ENCODE measurements at places on chromosomes 5 and 9. TPM values are rescaled to one million over a fixed set of nuclear protein-coding genes. Genes with fewer than 3 reads are reported as not detected.

GRCh38 chr9:23830929-23831730 is 5.1 kb upstream of the ELAVL2 start:
- no peak for DNase-seq
- no peak overlapping the region for H3K4me3 ChIP-seq
- peaks cover 34% of the 10 kb centered on the region for H3K27me3 ChIP-seq

DNA sequence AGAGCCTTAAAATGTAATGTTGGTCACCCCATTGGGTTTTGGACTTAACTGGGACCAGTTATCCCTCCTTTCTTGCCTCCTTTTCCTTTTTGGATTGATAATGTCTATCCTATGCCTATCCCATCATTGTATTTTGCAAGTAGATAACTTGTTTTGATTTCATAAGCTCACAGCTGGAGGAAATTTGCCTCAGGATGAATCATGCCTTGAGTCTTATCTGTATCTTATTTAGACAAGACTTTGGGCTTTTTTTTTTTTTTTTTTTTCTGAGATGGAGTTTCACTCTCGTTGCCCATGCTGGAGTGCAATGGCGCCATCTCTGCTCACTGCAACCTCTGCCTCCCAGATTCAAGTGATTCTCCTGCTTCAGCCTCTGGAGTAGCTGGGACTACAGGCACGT is 443.3 kb downstream of the DNAH5 start:
- no peaks in the 10 kb centered on the region for H3K36me3 ChIP-seq
- no peaks in the 10 kb centered on the region for H3K27me3 ChIP-seq
- H3K4me3 ChIP-seq: no peak overlapping the region
- DNase-seq: no peak
- no peak overlapping the region for H3K27ac ChIP-seq

The NUTM2F gene
- total RNA-seq: not detected

The OR13C8 gene
- not detected for total RNA-seq

GRCh38 chr5:36875051-36875789 is 1.3 kb upstream of the NIPBL start:
- H3K36me3 ChIP-seq: no peaks in the 10 kb centered on the region
- H3K4me1 ChIP-seq: peaks cover 61% of the 10 kb centered on the region
- H3K27me3 ChIP-seq: no peaks in the 10 kb centered on the region
- peak overlapping the region; percentile 97 for H3K4me3 ChIP-seq

GRCh38 chr9:129595311-129595741 is 25.6 kb downstream of the C9orf50 start:
- H3K27ac ChIP-seq: no peak overlapping the region
- H3K4me1 ChIP-seq: peaks cover 32% of the 10 kb centered on the region
- no peaks in the 10 kb centered on the region for H3K36me3 ChIP-seq
- DNase-seq: no peak
- H3K27me3 ChIP-seq: no peaks in the 10 kb centered on the region

The DHX29 gene
- 54.5 TPM for total RNA-seq

GRCh38 chr9:86660146-86660943 is 287.0 kb downstream of the GAS1 start:
- no peak for DNase-seq
- H3K36me3 ChIP-seq: no peaks in the 10 kb centered on the region
- H3K4me1 ChIP-seq: no peaks in the 10 kb centered on the region
- H3K4me3 ChIP-seq: no peak overlapping the region
- no peak overlapping the region for H3K27ac ChIP-seq

GRCh38 chr9:7976167-7976755 is 176.7 kb upstream of the DMAC1 start:
- H3K27ac ChIP-seq: peak overlapping the region; percentile 32
- H3K36me3 ChIP-seq: no peaks in the 10 kb centered on the region
- no peaks in the 10 kb centered on the region for H3K27me3 ChIP-seq
- H3K4me1 ChIP-seq: peaks cover 10% of the 10 kb centered on the region
- no peak overlapping the region for H3K4me3 ChIP-seq

The NR6A1 gene
- 1.5 TPM for total RNA-seq

The DOK3 gene
- total RNA-seq: not detected

The SLC35D2 gene
- total RNA-seq: 42.3 TPM

DNA sequence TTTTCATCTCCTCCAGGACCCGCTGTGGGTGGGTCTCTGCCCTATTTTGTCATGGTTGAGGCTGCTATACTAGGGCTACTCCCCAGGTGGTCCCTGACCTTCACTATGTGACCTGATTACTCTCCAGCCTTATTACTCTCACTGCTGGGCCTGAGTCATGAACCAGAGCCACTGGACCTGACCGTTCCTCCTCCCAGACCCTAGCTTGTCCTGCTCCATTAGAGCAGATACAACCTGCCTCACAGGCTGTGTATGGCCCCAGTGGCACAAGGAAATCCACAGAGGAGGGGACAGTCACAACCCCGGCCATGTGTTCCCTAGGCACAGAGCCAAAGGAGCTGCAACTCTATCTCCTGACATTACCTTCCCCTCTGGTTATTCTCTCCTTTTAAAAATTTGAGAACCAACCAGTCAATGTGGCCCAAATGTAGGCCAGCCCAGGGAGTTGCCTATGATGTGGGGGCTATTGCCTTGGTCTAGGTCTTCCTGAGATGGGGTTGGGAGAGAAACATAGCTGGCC is 96.0 kb upstream of the FSTL4 start:
- H3K27me3 ChIP-seq: no peaks in the 10 kb centered on the region
- H3K27ac ChIP-seq: no peak overlapping the region
- no peak for DNase-seq
- H3K4me3 ChIP-seq: no peak overlapping the region
- peaks cover 14% of the 10 kb centered on the region for H3K4me1 ChIP-seq

The NDOR1 gene
- total RNA-seq: 0.89 TPM

The SHB gene
- total RNA-seq: 3.5 TPM

- H3K36me3 ChIP-seq: no peaks in the 10 kb centered on the region
- no peak overlapping the region for H3K4me3 ChIP-seq
- no peaks in the 10 kb centered on the region for H3K4me1 ChIP-seq
These were observed 42.8 kb upstream of the NKD2 start for GRCh38 chr5:965604-966344.

- no peak overlapping the region for H3K4me3 ChIP-seq
- no peaks in the 10 kb centered on the region for H3K27me3 ChIP-seq
- no peaks in the 10 kb centered on the region for H3K4me1 ChIP-seq
- no peak overlapping the region for H3K27ac ChIP-seq
These were observed 109.8 kb downstream of the HMHB1 start for GRCh38 chr5:143921525-143922311.

The SLC6A3 gene
- not detected for total RNA-seq

GRCh38 chr9:13868336-13868735 is 445.6 kb downstream of the NFIB start:
- no peak overlapping the region for H3K27ac ChIP-seq
- no peaks in the 10 kb centered on the region for H3K36me3 ChIP-seq
- no peaks in the 10 kb centered on the region for H3K4me1 ChIP-seq
- H3K4me3 ChIP-seq: no peak overlapping the region
- H3K27me3 ChIP-seq: no peaks in the 10 kb centered on the region
- no peak for DNase-seq

DNA sequence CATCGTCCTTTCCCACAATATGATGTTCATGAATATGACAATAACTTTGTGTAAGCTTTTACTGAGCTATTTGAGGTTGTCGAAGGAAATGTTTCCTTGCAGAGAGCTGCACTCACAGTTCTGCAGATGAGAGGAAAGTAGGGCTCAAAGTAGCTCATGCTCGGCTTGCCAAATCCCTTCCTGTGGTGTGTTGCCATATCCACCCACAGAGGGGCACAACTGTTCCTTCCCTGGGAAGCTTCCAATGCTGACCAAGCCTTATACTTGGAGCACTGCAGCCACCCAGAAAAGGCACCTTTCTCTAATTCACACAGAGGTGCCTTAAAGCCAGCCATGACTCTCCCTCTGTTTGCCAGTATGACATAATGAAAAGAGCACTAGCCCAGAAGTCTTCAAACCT is 390.3 kb downstream of the CAAP1 start:
- H3K4me1 ChIP-seq: no peaks in the 10 kb centered on the region
- no peak overlapping the region for H3K27ac ChIP-seq
- no peak overlapping the region for H3K4me3 ChIP-seq
- no peaks in the 10 kb centered on the region for H3K36me3 ChIP-seq

- peaks cover 29% of the 10 kb centered on the region for H3K27me3 ChIP-seq
- no peaks in the 10 kb centered on the region for H3K36me3 ChIP-seq
- H3K4me1 ChIP-seq: peaks cover 5% of the 10 kb centered on the region
- H3K27ac ChIP-seq: no peak overlapping the region
- no peak for DNase-seq
These were observed 36.9 kb upstream of the TTC1 start for GRCh38 chr5:159971931-159972461.

GRCh38 chr5:76952795-76953536 is at the start of gene CRHBP:
Gene CRHBP, plus strand, starts transcription at chr5:76953045. Its CDS starts 90 bp downstream, at chr5:76953135.
- DNase-seq: no peak
- H3K4me3 ChIP-seq: peak within 1 kb of the TSS; percentile 23
- H3K27me3 ChIP-seq: peaks cover 50% of the 10 kb centered on the region
- no peaks in the 10 kb centered on the region for H3K36me3 ChIP-seq

GRCh38 chr9:13369431-13369830 is 89.9 kb upstream of the MPDZ start:
- no peak overlapping the region for H3K27ac ChIP-seq
- H3K27me3 ChIP-seq: no peaks in the 10 kb centered on the region

DNA sequence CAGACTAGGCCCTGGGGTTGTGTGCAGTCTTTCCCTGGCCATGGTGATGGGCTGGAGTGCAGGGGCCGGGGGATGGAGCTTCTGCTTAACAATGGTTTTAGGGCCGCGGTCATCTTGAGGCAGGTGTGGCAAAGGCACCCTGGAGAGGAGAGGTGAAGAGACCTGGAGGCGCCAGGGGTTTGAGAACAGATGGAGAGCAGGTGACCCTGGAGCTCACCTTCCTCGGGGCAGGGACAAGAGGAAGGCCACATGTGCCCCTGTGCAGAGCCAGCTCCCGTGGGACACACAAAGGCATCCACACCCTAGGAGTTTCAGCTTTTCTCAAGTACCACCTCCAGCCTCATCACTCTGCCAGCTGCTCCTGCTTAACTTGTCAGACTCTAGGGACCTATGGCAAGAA is 46.4 kb upstream of the SH3GL2 start:
- no peak for DNase-seq
- H3K36me3 ChIP-seq: no peaks in the 10 kb centered on the region
- no peaks in the 10 kb centered on the region for H3K27me3 ChIP-seq

DNA sequence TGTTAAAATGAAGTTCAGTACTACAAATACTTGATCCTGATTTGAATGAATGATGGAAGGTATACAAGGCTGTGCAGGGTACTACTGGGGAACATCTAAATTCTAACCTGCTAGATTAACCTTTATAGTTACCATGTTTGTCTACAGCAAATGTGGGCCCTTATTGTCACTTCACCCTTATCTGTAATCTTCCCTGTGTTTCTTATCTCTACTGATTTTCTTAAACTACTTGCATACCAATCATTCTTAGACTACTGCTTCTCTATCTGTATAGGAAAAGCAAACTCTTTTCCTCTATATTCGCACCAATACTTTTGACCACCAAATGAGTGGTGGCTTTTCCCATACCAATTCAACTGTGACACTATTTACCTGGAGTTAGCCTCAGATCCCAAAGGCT is 210.7 kb downstream of the HINT1 start:
- H3K4me1 ChIP-seq: no peaks in the 10 kb centered on the region
- no peaks in the 10 kb centered on the region for H3K27me3 ChIP-seq
- no peak overlapping the region for H3K4me3 ChIP-seq
- DNase-seq: no peak

The SHOC1 gene
- 0.18 TPM for total RNA-seq

The CDKN2B gene
- total RNA-seq: 2.9 TPM

- no peaks in the 10 kb centered on the region for H3K36me3 ChIP-seq
- H3K4me1 ChIP-seq: no peaks in the 10 kb centered on the region
- DNase-seq: no peak
- no peak overlapping the region for H3K4me3 ChIP-seq
These were observed 28.3 kb upstream of the PAX5 start for GRCh38 chr9:37062336-37062735.

The GOLGA1 gene
- total RNA-seq: 88.4 TPM

- DNase-seq: no peak
- H3K4me1 ChIP-seq: peaks cover 64% of the 10 kb centered on the region
- H3K4me3 ChIP-seq: no peak overlapping the region
- H3K27me3 ChIP-seq: no peaks in the 10 kb centered on the region
These were observed 13.1 kb downstream of the NACC2 start for GRCh38 chr9:136081826-136082495.

DNA sequence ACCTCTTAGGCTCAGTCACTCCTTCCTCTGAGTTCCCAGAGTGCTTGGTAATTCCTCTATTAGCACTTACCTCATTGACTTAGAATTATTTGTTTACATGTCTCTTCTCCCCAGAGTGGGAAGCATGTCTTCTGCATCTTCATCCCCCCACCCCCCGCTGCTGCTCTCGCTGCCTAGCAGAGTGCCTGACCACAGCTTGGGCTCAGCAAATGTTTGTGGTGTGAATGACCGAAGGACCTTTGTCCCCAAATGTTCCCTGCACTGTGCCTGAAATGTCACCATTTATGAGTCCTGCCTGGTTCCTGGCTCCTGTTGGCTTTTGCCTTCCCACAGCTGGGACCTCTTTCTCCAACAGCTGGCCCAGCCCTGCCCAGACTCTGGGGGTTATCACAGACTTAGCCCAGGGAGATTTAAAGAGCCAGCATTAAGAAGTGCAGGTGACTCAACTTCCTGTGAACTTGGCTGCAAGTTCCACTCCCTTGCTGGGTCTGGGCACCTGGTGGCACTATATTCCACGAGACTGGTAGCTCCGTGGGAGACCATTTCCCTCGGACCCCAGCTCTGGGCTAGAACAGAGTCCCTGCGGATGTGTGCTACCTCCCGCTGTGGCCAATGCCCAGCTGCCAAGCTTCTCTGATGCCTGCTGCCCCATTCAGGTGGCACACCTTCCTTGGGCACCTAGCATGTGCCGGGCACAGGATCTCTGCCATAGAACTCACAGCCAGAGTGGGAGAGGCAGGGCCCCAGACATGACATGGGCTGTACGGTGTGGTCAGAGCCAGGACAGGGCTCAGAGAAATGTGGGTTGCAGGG is 1.8 kb upstream of the HMCN2 start:
- peaks cover 84% of the 10 kb centered on the region for H3K27me3 ChIP-seq
- H3K36me3 ChIP-seq: no peaks in the 10 kb centered on the region

GRCh38 chr5:150599917-150600511 is 40.4 kb upstream of the SYNPO start:
- H3K36me3 ChIP-seq: no peaks in the 10 kb centered on the region
- H3K27me3 ChIP-seq: no peaks in the 10 kb centered on the region
- H3K4me3 ChIP-seq: no peak overlapping the region

The DMGDH gene
- total RNA-seq: 5.3 TPM

DNA sequence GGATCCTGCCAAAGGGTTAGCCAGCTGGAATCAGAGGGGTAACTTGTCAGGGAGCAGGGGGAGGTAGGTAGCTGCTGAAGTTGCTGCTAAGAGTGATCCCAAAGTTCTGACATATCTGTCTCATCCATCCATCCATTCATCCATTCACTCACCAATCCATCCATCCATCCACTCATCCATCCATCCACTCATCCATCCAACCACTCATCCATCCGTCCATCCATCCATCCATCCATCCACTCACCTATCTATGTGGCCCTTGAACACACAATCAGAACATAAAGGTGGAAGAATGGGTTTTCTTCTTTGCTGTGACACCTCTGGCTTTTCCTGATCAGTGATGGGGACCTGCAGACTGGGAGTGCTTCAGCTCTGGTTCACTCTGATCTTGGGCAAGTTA is 3.0 kb upstream of the C5orf52 start:
- H3K27ac ChIP-seq: no peak overlapping the region
- no peaks in the 10 kb centered on the region for H3K36me3 ChIP-seq
- peaks cover 14% of the 10 kb centered on the region for H3K4me1 ChIP-seq

The SLC46A2 gene
- total RNA-seq: not detected

The FBXL7 gene
- total RNA-seq: 17.1 TPM
